ENCODE measurements at places on chromosomes 6 and 20. TPM values are rescaled to one million over a fixed set of nuclear protein-coding genes. Genes with fewer than 3 reads are reported as not detected.

DNA sequence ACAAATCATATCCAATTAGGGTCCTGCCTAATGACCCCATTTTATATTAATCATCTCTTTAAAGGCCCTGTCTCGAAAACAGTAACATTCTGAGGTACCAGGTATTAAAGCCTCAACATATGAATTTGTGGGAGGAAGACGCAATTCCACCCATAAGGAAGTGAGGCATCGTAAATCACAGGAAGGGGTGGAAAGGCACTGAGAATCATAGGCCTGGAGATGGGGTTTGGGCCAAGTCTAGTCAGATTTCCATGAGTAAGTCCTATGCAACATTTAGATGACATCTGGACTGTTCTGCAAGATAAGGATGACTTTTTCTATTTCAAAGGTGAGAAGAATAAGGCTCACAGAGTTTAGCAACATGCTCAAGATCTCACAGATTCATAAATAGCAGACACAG is 534.0 kb downstream of the KHDRBS2 start:
- no peak for DNase-seq

The RNASET2 gene
- 264 TPM for total RNA-seq

- DNase-seq, result no peak
Measured at GRCh38 chr6:47698342-47698787, at the start of gene ADGRF4. Gene ADGRF4, plus strand, starts transcription at chr6:47698580. Its CDS starts 8,666 bp downstream, at chr6:47707246.

GRCh38 chr6:81834141-81834681 is 81.7 kb upstream of the TENT5A start:
- no peak for DNase-seq

The RSPH4A gene
- total RNA-seq, result 0.93 TPM

DNA sequence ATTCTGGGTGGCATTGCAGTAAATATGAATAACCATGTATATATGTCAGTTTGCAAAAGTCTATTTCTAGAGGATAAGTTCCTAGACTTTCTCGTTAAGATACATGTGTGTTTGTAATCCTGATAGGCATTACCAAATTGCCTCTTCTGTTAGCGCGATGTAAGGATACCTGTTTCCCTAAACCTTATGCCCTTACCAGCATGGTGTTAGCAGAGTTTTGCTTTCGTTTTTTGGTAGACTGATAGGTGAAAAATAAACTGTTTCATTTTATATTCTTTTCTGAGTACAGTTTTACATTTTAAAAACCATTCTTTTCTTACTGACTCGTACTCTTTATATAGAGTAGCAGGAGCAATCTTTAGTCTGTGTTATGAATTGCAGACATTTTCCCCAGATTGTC is 32.3 kb downstream of the SNX9 start:
- DNase-seq, result no peak

The ADGRF1 gene
- total RNA-seq, result not detected

DNA sequence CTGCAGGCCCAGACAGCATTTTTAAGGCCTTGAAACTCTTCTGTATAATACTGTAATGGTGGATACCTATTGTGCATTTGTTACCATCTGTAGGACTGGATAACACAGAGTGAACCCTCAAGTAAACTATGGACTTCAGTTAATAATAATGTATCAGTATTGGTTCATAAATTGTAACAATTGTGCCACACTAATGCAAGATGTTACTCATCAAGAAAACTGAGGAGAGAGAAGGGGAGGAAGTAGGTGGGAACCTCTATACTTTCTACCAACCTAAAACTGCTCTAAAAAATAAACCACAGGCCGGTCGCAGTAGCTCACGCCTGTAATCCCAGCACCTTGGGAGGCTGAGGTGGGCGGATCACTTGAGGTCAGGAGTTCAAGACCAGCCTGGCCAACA is 10.8 kb downstream of the MAPK13 start:
- no peak for DNase-seq

DNA sequence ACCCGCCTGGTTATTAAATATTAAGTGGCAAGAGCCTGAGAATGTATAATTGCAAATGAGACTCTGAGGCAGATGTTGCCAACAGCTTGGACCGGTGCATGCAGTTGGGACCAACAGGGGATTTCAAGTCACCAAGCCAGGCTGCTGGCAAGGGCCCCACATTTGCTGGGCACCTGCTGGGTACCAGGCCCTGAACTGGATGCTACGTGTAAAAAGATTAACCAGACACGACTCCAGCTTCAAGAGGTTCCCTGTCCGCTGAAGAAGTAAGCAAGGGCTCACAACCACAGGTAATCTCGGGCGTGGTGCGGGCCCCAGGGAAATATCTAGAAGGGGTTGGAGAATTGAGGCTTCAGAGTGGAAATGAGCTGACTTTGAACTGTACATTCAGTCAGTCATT is 13.2 kb upstream of the SIRPA start:
- DNase-seq, result no peak

The CAGE1 gene
- total RNA-seq, result 0.17 TPM

DNA sequence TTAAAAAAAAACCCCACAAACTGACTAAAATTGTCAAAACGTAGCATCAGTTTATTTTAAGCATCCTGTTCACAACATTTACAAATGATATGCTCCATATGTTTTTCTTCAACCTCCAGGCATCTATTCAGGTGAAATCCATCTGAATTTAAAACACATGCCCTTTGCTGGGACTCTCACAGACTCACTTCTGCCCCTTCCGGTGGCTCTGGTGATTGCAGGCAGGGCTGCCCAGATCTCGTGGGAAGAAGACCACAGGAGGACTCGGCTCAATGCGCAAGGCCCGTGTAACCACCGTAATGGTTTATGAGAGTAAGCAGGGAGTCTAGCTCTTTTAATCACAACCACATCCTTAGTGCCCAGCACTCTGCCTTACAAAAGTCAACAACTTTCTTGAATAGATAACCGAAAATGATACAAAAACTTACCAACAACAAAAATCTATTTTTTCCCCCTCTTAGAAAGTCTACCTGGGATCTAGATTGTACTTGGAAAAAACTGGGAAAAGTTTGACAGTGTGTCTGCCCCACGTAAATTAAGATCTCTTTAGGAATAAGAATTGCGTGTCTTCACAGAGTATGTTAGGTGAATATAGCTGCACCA is 139.1 kb downstream of the KIF16B start:
- DNase-seq, result peak; percentile 2

The OXT gene
- total RNA-seq, result 2.3 TPM

DNA sequence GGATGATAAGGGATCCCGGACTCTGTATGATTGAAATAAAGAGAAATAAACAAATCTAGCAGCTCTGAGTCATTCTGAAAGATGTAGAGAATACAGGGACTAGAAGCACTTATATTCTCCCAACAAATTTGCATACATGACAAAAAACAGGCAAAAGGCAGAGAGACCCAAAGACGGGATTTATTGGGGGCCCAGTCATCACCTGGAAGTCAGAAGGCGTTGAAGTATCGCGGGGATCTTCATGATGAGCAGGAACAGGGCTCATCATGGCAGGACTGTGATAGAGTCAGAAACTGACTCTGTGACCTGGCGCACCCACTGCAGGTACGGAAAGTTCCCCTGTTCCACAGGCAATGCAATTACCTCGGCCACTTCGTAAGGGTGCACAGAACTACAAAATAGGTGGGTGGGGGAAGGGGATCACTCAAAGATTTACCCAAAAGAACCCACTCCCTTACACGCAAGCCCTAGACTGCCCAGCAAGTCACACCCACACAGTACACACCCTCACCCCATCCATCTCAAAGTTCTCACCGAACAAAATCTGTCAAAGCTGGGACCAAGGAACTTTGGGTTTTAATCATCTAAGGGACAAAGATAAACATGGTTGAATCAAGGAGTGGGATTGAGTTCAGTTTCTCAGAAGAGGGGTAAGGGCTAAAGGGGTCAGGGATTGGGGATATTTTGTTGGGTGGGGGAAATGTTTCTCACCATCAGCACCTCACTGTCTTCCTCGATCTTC is 1.4 kb downstream of the CUTA start:
- no peak for DNase-seq

DNA sequence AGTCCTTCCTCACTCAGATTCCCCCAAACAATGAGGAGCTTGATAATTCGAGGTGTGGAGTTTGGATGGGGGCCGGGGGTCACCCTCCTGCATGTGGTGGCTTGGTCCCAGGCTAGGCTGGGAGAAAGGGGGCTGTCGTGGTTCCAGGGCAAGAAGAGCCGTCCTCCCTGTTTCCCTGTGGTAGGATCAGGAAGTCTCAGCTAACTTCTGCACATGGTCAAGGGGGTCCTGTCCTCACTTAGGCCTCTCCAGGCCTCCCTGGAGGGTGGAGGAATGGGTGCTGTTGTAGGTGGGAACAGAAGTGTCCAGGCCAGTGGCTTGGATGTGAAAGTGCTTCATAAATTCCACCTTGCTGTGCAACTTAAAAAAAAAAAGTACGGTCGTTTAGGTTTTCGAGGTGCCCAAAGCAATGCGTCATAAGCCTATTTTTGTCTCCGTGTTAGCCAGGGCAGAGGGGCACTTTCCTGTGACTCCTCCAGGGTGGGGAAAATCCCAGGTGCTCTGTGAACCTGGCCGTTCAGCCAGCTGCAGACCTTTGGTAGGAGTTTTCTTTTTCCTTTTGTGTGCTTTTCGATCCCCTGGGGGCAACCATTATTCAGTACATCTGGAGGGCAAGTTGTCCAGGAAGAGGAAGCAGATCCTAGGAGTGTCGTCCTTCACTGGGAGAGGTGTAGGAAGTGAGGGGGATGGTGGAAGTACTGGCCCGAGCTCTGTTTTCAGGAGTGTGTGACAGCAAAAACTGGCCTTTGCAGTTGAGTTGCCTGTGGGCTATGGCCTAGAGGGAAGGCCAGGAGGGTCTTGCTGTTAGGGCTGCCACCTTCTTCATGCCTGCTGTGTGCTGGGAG is 9.6 kb downstream of the IGF2R start:
- no peak for DNase-seq

The SEL1L2 gene
- not detected for total RNA-seq

- no peak for DNase-seq
Measured at GRCh38 chr6:63348836-63349235, 29.1 kb upstream of the LGSN start.

The ZC2HC1B gene
- not detected for total RNA-seq

The FHL5 gene
- total RNA-seq, result not detected

- no peak for DNase-seq
Measured at GRCh38 chr6:165585060-165585459, 78.0 kb downstream of the PDE10A start.

DNA sequence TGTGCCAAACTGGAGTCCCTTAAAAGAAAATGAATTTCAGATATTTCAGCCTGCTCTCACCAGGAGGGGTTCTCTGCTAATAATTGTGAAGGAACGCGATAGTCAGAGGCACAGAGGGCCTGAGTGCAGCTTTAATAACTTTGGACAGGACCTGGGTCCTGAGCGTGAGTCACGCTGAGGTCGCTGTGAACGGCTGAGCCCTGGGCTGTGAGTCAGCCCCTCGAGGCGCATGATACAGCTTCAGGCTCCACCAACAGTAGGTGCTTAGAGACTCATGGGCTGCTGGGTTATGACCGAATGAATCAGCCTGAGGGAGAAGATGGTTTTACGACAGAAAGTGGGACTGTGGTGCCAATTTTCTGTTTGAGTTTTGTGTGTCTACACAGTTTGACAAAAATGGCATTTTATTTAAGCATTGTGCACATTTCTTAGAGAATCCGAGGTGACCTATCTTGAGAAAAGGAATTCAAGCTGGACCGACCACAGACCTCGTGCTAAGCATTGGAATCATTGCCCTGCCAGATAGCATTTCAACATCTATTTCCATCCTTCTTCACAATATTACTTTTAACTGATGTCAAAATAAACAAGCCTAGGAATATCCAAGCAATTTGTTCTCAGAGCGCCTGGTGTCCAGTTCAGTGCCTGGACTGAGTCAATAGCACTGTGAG is 183.0 kb downstream of the THBS2 start:
- DNase-seq, result no peak

The CST7 gene
- total RNA-seq, result 11.5 TPM

- DNase-seq, result no peak
Measured at GRCh38 chr6:134680433-134680832, 269.5 kb downstream of the ALDH8A1 start.

The PRDM13 gene
- total RNA-seq, result not detected

- peak; percentile 50 for DNase-seq
Measured at GRCh38 chr20:64261138-64261537, 5.6 kb downstream of the PCMTD2 start.

- DNase-seq, result peak; percentile 61
Measured at GRCh38 chr6:144219056-144219685, 66.0 kb upstream of the UTRN start.

GRCh38 chr6:46419576-46420002 is 71.7 kb downstream of the RCAN2 start:
- DNase-seq, result no peak

DNA sequence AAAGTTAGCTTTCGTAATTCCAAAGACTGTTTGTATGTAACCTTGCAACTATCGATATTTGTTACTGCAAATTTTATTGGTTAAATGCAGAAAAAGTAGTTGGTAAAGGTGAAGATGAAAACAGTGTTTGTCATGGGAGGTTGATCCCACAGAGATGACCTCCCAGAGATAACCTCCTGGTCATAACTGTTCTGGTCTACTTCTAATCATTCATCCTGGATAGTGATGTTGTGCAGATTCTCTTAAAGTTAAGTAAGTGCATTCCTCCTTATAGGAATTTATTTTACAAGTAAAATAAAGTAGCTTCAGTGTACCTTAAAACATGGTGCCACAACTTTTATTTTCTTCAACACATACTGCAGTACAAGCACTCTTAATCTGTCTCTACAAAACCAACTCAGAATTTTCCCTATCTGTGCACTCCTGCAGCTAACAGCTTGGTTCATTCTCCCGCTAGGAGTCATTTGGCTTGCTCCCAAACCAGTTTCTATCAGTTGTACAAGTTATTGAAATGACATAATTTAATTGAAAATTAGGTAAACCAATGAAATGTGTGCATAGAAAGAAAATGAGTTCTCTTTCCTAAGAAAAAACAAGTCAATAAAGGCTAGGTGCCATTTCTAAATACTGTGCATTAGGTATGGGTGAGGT is 19.2 kb downstream of the METTL24 start:
- no peak for DNase-seq

The TP53TG5 gene
- 0.46 TPM for total RNA-seq

DNA sequence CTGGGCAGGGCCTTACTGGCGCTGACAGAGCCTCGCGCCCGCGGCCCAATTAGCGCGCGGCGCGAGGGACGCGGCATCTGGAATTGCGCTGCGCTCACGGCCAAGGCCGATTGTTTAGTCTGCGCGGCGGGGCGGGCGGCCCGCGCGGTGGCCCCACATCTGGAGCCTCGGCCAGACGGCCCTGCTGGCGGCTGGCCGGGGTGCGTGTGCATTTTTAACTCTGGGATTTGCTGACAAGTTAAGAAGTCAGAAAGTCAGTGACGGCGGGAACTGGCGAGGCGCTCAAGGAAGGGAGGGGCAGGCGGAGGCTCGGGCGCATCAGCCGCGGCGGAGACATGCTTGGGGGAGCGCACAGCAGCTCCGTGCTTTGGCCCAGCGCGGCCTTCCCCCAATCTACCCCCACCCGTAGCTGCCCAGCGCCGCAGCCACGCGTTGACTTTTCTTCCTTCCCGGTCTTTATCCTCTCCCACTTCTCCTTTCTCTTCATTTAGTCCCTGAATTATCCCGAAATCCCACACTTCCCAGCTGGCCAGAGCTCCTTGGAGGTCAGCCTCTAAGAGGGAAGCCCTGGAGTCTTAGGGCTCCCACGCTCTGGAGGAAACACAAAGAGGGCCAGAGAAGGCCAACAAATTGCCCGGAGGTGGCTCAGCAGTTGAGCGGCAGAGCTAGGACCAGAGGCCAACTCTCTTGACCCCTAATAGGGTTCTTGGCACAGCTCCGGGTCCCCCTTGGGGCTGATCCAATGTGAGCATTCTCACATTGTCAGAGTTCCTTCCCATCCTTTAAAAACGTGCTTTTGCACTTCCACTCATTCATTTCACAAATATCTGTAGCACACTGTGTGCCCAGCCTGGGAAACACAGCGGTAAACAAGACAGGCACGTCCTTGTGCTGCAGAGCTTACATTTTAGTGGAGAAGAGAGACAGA is 40.8 kb upstream of the FOXP4 start:
- DNase-seq, result no peak

The THBD gene
- 7.7 TPM for total RNA-seq
